Activated CD4-positive, alpha-beta T cell treated with anti-CD3 and anti-CD28 coated beads for 1 hour (primary cell): ENCODE measurements at places on chromosomes 13 and 19.

DNA sequence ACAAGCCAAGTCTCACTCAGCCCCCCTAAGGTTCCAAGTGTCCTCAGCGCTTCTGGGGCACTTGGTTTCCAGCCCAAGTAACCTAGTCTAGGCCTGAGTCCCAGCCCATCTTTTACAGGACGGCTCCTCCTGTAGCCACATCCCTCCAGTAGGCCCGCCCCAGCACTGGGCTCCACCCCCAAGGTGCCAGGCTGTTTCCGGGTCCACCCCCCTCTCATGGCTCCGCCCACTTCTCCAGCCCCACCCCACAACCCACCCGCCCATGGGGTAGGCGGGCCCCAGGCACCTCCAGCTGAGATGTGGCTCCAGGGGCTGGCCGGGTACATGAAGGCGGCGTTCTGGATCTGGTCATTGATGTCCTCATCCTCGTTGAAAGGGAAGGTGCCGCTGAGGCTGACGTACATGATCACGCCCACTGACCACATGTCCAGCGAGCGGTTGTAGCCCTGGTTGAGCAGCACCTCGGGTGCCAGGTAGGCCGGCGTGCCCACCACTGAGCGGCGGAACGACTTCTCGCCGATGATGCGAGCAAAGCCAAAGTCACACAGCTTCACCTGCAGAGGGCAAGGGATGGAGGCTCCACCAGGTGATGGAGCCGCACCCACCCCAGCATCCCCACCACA is 17.2 kb upstream of the DACT3 start:
- DNase-seq: peak; percentile 51

DNA sequence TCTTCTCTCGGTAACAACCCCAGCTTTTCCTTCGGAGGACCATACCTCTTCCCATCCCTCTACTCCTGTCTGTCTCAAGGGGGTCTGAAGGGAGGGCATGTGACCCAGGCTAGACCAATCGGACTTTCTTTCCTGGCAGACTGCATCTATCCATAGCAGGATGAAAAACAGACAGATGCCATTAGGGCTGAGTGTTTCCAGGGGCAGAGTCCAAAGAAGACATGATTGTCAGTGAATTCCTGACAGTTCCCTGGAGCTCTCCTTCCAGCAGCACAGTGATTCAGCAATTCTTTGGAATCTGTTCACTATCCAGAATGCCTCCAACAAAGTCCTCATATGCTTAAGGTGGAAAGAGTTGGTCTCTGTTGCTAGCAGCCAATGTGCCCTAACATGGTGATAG is 189.8 kb downstream of the KCTD12 start:
- no peak for DNase-seq

GRCh38 chr19:41327576-41328156 is 17.7 kb downstream of the CCDC97 start:
- peak; percentile 60 for DNase-seq

- no peak for DNase-seq
These were observed 12.8 kb upstream of the SELENOW start for GRCh38 chr19:47765523-47766358.

DNA sequence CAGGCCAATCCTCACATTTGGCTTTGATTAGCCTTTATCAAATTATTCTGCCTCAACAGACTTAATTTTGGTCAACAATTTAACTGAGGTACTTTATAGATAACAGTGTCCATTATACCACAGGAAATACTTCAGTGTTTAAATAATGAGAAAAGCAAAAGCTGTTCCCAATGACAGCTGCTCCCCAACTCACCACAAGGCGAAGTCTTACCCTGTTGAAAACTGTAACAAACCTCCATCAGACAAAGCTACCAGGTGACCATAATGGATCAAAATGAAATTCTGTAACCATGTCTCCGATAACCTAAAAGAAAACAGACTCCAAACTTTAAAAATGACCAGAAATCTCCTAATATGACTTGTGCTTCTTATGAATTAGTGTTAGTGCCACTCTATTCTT is 50.3 kb downstream of the ZNF44 start:
- DNase-seq: no peak

- no peak for DNase-seq
These were observed 70.0 kb downstream of the CHST8 start for GRCh38 chr19:33691736-33692135.

DNA sequence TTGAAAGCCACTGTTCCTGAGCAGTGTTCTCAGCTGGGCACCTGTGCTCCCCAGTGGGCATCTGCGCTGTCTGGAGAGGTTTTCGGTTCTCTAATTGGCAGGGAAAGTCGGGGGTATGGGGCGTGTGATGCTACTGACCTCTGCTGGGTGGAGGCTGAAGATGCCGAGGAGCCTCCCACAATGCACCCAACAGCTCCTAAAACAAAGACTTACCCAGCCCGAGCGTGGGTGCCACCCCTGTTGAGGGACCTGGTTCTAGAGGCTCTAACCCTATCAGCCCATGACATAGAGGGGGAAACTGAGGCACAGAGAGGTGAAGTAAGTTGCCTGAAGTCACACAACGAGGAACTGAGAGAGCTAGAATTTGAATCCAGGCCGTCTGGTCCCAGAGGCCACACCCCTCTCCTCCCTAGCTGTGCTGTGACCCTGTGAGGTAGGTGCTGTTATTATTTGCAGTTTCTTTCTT is 2.3 kb downstream of the SPACA4 start:
- peak; percentile 38 for DNase-seq

DNA sequence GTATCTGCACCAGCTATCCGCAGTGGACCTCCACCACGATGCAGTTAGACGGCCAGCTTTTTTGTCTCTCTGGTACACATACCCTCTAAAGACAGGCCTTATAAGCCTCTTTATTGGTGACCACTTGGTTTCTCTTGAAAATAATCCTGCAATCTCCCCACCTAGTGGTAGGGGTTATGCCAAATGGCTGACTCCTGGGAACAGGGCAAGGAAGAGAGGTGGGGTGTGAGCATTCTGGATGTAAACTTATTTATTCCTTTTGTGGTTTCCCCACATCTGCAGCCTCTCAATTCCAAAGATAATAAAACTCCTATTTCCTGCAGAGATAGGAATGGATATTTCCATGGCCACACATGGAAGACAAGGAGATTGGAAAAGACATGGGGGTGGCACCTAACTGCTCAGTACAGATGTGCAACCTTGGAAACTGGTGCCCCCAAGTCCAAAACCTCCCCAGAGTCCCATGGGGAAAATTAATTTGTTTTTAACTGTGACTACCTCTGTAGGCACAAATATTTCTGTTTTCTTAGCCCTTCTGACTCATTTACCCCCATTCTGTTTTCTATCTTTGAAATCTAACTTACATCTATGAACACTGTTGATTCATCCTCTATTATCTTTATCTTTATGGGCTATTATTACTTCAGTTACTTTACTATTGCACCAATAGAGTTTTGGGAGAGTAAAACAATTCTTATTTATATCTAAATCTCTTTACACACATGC is 112.7 kb upstream of the TSHZ3 start:
- DNase-seq: no peak

DNA sequence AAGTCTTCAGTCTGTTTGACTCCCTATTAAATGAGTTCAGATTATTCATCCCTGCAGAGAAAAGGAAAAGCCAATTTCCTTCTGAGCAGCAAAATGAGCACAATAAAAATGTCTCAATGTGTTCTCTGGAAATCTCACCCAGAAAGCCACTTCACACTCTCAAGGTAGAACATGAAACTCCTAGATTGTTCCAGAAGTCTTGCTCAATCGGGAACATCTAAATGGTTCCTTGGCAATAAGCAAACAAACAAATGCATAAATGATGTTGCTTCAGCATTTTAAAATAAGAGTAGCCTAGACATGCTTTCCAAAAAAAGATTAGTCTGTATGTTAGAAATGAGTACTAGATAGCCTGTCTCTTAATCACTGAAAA is 59.7 kb upstream of the TNFRSF19 start:
- DNase-seq: no peak

GRCh38 chr13:46855166-46855565 is 41.7 kb downstream of the HTR2A start:
- no peak for DNase-seq

GRCh38 chr13:41785402-41786172 is 175.3 kb downstream of the VWA8 start:
- no peak for DNase-seq

DNA sequence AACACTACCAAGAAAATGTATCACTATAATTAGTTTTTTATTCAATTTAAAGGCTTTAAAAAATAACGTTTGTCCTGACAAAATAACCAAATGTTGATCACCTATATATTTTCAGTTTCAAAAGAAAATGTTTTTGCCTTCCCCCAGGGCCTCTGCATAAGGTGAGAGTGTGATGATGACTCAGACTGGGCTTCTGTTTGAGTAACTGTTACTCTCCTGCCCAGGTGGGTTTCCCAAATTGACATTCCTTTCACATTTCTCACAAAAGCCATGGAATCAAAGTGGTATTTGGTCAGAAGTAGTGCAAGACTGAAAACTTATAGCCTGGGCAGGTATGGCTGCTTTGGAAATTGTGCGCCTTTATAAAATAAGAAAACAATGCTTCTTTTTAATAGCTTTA is 180.6 kb downstream of the COG6 start:
- no peak for DNase-seq

- peak; percentile 100 for DNase-seq
These were observed at the start of the genes HAUS8 and MYO9B for GRCh38 chr19:17075035-17075863. Gene HAUS8 (minus strand): TSS chr19:17075452. CDS start chr19:17075422, 30 bp downstream. Gene MYO9B (plus strand): TSS chr19:17075777. CDS start chr19:17101718, 25,941 bp downstream.

GRCh38 chr19:31372246-31372781 is 23.1 kb upstream of the TSHZ3 start:
- DNase-seq: no peak

GRCh38 chr19:57419439-57419838 is 8.5 kb downstream of the ZNF17 start:
- DNase-seq: no peak

DNA sequence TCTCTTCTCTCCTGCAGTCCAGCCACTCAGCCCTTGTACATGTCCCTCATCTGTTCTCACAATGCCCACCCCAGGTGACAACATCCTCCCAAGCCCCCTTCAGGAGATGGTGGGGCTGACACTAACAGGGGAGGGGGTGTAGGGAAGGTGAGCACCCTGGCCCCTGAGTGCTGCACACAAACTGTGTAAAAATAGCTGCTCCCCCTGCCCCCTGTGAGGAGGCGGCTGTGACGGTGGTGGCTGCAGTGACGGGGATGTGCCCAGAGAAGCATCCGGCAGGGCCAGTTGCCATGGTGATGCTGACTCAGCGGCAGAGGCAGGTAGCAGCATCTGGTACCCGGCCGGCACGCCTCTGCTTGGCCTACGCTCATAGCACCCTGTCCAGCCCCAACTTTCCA is 13.0 kb upstream of the JUND start:
- DNase-seq: peak; percentile 89

- DNase-seq: no peak
These were observed 68.9 kb downstream of the CRYL1 start for GRCh38 chr13:20456737-20457136.

- DNase-seq: no peak
These were observed at the start of gene DAND5 for GRCh38 chr19:12969292-12969988. Gene DAND5 (plus strand): TSS chr19:12969576. CDS start chr19:12969661, 85 bp downstream.

GRCh38 chr13:113765564-113765910 is 6.5 kb downstream of the TMEM255B start:
- DNase-seq: no peak

DNA sequence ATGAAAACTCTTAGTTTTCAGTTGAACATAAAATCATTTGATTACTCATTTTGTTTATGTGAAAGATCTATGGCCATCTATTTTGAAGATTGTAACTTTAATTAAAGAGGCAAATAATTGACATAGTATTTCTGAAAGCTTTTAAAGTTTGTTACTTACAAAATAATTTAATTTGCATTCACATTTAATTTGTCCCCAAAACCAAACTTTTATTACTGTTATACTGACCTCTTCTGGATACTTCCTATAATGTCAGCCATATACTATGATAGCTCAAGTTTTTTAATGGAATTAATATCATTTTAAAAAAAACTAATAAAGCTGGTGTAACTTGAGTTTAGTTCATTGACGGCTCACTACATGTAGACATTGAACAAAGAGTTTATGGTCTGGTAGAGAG is 4.9 kb upstream of the SGCG start:
- DNase-seq: no peak

- DNase-seq: no peak
These were observed 86.1 kb upstream of the DOCK9 start for GRCh38 chr13:99063952-99064351.

- DNase-seq: no peak
These were observed 4.0 kb downstream of the PDS5B start for GRCh38 chr13:32590266-32590665.

GRCh38 chr13:45016792-45017425 is 27.6 kb downstream of the GPALPP1 start:
- no peak for DNase-seq
